Dermis microvascular lymphatic vessel endothelial cell (primary cell): ENCODE measurements at places on chromosomes 6 and 20.

GRCh38 chr6:134766497-134766896 lies 183.4 kb downstream of the ALDH8A1 start:
- no peak for DNase-seq

- peak; percentile 26 for DNase-seq
Measured at GRCh38 chr6:168865-169455, 123.3 kb upstream of the DUSP22 start.

- DNase-seq = no peak
Measured at GRCh38 chr20:63446216-63447024, 26.0 kb downstream of the KCNQ2 start.

DNA sequence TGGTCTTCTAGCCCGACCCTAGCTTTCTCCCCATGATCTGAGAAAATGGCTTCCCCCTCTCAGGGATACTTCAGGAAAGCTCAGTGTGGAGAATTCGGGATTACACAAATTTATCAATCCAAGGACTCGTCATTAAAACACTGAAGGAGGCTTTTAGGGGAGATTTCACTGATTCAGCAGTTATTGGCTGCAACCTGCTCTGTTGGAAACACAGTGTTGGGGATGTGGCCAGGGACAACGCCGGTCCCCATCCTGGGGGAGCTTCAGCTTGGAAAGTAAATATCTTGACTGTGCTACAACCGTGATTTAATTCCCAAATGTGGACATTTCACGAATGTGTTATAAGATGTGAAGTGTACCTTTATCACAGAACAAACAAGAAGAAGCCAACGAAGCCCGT lies 44.8 kb upstream of the ZNF831 start:
- no peak for DNase-seq

GRCh38 chr6:168354338-168354737 lies 34.8 kb upstream of the DACT2 start:
- DNase-seq = no peak

DNA sequence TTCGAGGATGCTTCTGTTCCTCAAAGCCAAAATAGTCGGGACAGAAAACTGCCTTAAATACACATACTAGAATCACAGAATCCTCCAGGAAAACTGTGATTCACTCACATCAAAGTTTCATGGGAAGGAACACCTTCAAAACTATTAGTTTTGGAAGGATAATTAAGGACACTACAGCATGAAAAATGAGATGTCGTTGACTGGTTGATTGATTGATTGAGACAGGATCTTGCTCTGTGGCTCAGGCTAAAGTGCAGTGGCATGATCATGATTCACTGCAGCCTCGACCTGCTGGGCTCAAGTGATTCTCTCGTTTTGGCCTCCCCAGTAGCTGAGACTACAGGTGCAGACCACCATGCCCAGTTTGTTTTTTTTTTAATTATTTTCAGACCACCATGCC lies 25.7 kb upstream of the MAP3K4 start:
- no peak for DNase-seq

GRCh38 chr20:14780508-14780907 lies 443.1 kb upstream of the FLRT3 start:
- DNase-seq = no peak

DNA sequence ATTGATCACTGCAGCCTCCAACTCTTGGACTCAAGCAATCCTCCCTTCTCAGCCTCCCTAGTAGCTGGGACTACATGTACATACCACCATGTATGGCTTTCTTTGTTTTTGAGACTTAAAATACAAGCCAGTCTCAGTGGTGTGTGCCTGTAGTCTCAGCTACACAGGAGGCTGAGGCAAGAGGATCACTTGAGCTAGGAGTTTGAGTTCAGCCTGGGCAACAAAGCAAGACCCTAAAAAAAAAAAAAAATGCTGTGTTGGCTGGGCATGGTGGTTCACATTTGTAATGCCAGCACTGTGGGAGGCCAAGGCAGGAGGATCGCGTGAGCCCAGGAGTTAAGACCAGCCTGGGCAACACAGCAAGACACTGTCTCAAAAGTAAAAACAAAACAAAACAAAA lies 51.7 kb downstream of the UBR2 start:
- no peak for DNase-seq

- DNase-seq = no peak
Measured at GRCh38 chr6:63868351-63868750, 232.7 kb downstream of the PHF3 start.

- no peak for DNase-seq
Measured at GRCh38 chr6:127031511-127031910, 87.0 kb upstream of the RSPO3 start.

DNA sequence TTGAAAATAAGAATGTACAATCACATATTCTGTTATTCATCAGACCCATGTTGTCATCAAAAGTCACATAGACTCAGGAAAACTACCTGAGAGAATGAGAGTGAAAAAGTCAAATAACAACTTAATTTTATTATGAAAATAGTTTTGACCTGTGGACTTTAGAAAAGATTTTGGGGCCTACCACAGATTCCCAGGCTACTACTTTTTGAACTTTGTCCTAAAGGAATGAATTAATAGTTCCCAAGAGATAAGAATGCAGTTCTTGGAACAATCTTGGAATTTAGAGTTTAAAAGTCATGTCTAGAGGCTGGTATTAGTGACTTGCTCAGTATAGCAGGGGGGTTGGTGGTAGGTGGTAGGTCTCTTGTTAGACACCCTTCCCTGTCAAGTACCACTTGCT lies 3.3 kb downstream of the TAF8 start:
- no peak for DNase-seq

DNA sequence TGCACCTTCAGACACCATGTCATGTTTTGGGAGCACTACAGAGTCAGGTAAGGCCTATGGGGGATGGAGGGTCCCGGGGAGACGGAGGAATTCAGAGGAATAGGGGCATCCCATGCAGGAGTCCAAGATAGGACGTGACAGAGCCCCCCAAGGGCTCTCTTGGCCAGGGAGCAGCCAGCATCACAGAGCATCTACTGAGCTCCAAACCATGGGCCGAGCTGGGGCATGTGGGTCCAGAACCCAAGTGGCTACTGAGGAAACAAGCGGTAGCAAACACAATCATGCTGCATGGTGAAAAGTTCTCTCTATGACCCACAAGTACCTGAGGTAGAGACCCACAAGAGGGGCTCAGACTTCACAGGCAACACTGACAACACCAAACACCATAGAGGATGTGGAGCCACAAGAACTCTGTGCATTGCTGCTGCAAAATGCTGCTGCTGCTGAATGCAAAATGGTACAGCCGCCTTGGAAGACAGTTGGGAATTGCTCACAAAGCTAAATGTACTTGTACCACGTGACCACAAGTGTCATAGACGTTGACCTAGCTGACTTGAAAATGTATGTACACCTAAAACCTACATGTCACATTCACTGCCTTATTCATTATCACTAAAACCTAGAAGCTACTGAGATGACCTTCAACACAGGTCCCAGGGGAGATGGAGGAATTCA lies 33.4 kb upstream of the MAS1L start:
- DNase-seq = no peak

GRCh38 chr6:160523223-160523622 lies 140.9 kb downstream of the LPA start:
- no peak for DNase-seq

DNA sequence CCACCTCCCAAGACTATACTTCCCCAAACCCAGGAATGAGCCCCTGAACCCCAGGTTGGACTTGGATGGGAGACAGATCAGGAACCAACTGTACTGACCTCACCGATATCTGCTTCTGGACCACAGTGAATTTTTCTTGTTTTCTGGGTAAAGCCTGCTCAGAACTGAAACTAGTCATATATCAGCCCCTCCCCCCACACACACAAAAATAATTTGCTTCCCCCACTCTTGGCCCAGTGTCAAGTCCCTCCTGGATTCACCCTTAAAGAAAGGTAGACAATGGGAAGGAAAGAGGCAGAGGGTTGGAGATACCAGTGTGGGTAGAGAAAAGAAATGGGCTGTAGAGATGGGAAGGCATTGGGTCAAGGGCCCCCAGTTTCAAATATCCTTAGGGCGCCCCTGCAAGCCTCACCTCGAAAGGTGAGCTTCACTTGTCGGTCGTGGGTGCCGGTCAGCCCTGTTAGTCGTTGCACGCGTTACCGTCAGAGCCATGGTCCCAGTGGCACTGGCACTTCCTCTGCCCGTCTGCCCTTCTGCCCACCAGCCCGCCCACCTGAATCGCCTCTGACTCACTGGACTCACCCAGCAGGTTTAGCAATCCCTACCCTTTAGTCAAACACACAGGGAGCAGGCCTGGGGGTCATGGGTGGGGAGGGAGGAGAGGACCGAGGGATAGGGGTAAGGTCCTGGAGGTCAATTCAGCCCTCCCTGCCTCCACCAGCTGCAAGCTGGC lies 8.5 kb upstream of the SPAG4 start:
- DNase-seq = no peak

- DNase-seq = no peak
Measured at GRCh38 chr6:16253399-16254144, 15.2 kb downstream of the GMPR start.

GRCh38 chr6:17710331-17710730 lies 3.6 kb upstream of the NUP153 start:
- DNase-seq = no peak

DNA sequence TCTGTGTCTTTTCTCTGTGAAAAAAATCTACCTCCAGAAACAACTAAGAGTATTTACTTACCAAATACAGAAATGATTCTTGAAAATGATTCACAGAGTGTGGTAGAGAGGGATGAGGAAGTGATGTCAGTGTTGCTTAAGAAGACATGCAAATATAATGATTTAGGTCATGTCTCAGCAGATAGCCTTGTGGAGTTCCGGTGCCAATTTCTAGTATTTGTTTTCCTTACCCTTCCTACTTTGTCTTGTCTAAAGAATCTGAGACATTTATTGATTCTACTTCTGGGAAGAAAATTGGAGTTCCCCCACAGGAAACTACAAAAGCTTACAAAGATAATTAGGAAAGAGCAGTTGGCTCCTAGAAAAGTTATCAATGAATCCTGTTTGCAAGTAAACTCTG lies 68.8 kb downstream of the GJA1 start:
- no peak for DNase-seq

GRCh38 chr20:6746901-6747609 lies 20.4 kb upstream of the BMP2 start:
- DNase-seq = no peak

DNA sequence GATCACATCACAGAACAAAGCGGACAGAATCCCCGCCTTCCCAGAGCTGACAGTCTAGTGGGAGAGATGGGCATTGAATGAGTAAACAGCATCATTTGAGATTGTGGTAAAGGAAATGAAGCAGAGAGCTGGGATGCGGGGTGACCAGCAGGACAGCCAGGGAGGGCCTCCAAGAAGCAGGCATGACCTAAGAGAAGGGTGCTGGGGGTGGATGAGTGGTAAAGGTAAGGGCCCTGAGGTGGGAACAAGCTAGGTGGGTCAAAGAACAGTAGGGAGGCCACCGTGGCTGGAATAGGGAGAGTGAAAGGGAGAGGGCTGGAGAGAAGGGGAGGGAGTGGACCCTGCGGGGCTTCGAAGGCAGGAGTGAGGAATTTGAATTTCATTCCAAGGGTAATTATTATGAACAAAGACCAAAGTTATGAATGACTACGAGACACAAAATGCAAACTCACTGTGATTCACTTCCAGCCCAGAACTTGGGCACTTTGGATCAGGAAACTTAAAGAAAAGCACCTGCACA lies 61.4 kb downstream of the CEBPB start:
- no peak for DNase-seq

DNA sequence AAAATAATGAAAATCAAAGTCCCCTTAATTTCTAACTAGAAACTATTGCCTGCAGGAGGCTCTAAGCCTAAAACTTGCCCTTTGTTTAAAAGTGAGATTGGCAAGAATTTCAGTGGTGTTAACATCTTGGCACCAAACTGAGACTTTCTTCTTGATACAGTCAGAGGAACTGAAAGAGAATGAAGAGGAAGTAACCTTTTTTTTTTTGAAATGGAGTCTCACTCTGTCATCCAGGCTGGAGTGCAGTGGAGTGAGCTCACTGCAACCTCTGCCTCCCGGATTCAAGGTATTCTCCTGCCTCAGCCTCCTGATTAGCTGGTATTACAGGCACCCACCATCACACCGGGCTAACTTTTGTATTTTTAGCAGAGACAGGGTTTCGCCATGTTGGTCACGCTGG lies 3.6 kb downstream of the DOP1A start:
- peak; percentile 40 for DNase-seq

DNA sequence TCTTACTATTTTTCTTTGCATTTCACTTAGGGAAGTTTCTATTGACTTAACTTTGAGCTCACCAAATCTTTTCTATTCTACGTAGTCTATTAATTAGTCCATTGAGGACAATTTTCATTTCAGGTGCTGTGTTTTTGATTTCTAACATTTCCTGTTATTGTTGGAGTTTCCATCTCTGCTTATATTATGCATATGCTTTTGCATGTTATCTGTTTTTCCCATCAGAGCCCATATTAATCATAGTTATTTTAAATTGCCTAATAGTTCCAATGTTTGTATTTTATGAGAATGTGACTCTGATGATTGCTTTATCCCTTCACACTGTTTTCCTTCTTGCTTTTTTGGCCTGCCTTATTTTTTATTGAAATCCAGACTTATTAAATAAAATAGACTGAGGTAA lies 414.5 kb upstream of the OPRM1 start:
- peak; percentile 29 for DNase-seq

GRCh38 chr20:40433341-40433861 lies 255.6 kb downstream of the MAFB start:
- no peak for DNase-seq
